Stimulated activated CD8-positive, alpha-beta memory T cell treated with anti-CD3 and anti-CD28 coated beads, Interleukin-7, amount 100 ng/mL, for 48 hours (primary cell): ENCODE measurements at places on chromosomes 3 and 15.

DNA sequence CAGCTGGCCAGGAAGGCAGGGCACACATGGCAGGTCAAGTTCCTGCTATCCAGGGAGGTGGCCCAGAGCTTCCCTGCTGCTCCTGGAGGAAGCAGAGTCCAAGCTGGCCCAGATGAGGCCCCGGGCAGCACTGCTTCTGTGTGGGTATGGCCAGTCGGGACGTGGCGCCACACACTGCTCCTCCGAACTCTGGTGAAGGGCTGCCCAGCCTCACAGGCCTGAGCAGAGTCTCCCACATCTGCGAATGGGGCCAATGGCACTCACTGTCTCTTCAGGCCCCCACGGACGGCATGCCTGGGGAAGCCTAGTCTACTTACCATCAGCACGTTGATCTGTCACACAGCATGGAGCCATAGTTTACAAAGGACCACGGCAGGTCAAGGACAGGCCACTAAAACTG lies 2.5 kb upstream of the PLA2G4F start:
- no peak for DNase-seq

DNA sequence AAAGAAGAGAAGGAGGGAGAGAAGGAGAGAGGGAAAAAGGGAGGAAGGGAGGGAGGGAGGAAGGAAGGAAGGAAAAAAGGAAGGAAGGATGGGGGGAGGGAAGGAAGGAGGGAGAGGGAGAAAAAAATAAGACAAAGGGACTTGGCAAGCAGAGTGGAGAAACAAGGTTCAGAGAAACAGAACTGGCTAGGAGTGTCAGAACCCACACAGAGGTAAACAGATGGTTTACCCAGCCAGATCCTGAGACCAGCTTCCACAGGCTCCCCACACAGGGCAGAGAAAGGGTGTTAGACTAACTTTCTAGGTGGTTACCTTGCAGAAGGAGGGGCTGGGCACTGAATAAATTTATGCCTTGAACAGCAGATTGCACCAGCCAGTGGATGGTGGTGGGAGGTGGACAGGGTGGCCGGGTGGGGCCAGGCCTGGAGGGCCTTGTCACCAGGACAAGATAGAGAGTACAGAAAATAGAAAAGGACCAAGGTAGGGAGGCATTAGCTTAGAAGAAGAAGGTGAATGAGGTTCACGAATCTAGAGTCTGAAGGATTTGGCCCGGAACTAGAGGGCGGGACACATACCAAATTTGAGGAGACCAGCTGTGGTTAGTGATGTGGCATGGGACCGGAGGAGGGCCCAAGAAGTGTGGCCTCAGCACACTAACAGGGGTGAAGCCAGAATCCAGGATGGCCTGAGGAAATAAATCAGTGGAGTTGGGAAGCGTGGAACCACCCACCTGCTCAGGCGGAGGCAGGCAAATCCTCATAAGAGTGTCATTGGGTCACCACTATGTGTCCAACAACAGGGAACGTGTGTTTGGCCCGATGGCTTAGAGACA lies 1.2 kb upstream of the TM4SF1 start:
- DNase-seq = no peak

DNA sequence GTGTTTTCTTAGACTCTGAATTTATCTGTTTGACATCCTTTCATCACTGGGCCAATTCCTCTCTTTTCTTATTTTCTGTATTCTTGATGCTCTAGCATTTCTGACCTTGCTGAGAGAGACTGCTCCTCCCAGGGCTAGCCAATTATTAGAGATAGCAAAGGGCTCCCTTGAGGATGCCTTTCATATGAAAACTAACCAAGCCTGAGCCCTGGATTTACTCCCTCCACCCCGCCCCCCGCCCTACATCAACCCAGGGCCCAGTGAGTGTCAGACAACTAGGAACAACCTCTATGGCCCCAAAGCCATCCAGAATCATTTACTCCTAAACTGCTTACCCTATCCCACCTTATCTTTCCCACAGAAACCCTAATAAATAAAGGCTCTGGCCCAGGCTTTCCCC lies 69.7 kb upstream of the LARS2 start:
- no peak for DNase-seq

DNA sequence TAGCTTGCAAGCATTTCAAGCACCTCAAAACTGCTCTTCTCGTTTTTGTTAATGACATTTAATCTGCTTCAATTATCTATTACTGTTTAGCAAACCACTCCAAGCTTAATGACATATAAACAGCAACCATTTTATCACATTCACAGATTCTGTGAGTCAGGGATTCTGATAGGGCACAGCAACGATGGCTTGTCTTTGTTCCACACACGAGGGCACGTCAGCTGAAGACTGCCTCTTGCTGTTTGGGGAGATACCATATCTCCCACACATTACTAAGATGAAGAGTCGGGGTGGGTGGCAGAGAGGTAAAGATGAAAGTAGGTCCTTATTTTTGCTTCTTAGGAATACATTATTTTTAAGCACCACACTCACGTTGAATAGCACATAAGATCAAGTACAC lies 19.3 kb downstream of the CPOX start:
- no peak for DNase-seq

- DNase-seq = no peak
Measured at GRCh38 chr3:133788024-133788423, 17.6 kb upstream of the SRPRB start.

DNA sequence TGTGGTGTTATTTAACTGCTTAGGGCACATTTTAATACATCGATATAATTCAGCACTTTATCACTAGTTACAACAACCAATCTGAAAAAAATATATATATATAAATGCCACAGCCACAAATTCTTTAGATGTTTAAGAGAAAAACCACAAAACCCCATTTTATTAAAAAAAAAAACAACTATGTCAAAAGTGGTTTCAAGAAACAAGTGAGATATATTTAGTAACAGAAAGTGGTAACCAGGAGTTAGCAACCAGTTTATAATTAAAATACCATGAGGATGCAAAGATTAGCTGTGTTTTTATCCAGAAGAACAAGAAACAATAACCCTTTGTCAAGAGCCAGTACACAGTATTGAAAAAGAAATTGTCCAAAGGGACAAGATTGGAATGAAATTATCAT lies 14.8 kb upstream of the DIPK2A start:
- DNase-seq = no peak
